ENCODE measurements at places on chromosomes 6 and 20. TPM values are rescaled to one million over a fixed set of nuclear protein-coding genes. Genes with fewer than 3 reads are reported as not detected.

DNA sequence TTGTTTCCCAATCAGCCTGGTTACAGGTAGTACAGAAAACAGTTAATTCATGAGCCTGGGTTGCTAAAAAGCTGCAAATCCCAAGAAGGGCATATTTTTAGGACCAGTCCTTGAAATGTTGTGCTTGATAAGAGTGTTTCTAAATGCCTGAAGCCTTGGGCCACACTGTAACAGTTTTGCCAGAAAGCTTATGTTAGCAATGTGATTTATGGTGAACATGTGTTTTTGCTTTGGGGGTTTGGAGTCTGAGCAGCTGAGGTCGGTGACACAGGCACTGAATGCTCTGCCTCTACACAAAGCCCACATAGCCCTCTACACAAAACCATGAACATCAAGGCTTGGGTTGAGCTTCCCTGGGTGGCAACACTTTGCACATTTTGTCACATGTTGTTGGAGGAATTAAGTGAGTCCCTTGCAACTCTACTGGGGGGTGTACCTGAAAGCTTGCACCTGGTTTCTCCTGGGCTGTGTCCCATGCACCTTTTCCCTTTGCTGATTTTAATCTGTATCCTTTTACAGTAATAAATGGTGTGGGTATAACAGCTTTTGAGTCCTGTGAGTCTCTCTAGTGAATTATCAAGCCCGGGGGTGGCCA is 22.2 kb downstream of the AHI1 start:
- H3K27ac ChIP-seq: no peak overlapping the region
- H3K27me3 ChIP-seq: no peaks in the 10 kb centered on the region
- H3K4me3 ChIP-seq: no peak overlapping the region
- peaks cover 35% of the 10 kb centered on the region for H3K36me3 ChIP-seq

DNA sequence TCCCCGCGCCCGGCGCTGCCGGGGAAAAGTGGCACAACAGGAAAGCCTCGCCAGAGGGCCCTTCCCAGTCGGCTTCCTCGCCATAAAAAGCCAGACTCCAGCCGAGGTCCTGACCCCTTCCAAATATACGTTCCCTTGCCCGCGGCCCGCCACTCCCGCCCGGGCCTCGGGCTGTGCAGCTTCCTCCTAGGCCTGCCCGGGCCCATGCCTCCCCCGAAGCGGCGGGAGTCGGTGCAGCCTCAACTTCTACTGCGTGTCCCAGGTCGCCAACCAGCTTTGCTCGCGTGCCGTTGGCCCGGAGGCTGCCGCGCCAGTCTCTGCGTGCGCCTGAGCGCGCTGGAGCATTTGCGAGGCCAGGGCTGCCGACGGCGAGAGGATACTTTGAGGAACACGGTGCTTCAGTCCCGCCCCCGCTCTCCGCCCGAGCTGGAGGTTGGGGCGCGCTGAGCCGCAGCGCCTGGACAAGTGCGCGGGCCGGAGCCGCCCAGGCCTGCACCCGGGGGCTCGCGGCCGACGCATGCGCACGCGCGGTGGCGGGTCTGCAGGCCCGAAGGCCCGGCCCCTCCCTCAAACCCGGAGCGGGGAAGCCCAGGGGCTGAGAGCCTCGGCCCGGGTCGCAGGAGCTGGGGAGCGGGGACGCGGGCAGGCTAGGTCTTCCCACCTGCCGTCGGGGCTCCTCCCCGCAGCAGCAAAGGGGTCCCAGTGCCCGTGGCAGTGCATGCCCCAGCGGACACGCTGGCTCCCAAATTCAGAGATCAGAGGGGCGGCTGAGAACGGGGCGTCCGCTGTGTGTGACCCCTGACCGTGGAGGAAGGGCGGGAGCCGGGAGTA is 10.2 kb downstream of the FOXC1 start:
- H3K4me3 ChIP-seq: no peak overlapping the region
- peaks cover 54% of the 10 kb centered on the region for H3K27me3 ChIP-seq

GRCh38 chr6:35486005-35486925 is 10.6 kb downstream of the TEAD3 start:
- H3K4me1 ChIP-seq: peaks cover 3% of the 10 kb centered on the region
- H3K27me3 ChIP-seq: no peaks in the 10 kb centered on the region
- no peak overlapping the region for H3K4me3 ChIP-seq
- no peak overlapping the region for H3K27ac ChIP-seq
- no peaks in the 10 kb centered on the region for H3K36me3 ChIP-seq
- no peak for DNase-seq

DNA sequence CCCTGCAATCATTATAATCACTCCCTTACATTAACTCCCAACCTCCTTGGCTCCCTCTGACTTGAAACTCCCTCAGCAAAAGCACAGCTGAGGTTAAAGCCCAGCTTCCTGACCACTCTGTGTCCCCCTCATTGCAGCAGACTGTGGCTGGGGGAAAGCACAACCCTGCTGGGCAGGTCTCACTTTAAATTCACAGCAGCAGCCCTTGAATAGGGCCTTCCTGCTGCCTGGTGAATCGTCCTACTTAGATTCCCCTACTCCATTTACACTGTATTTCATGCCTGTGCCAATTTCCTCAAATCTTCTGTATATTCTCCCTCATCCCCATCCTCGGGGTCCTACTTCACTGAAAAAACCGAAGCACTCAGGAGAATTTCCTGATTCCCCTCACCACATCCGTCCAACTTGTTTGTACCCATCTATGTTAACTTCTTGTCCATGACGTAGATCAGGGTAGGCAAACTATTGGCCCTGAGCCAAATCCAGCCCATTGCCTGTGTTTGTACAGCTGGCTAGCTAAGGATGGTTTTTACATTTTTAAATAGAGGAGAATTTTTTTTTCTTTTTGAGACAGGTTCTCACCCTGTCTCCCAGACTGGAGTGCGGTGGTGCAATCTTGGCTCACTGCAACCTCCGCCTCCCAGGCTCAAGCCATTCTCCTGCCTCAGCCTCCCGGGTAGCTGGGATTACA is 31.5 kb upstream of the GCM1 start:
- no peak overlapping the region for H3K4me3 ChIP-seq
- peak; percentile 55 for DNase-seq
- no peak overlapping the region for H3K27ac ChIP-seq
- H3K27me3 ChIP-seq: no peaks in the 10 kb centered on the region
- no peaks in the 10 kb centered on the region for H3K36me3 ChIP-seq
- H3K4me1 ChIP-seq: peaks cover 12% of the 10 kb centered on the region

DNA sequence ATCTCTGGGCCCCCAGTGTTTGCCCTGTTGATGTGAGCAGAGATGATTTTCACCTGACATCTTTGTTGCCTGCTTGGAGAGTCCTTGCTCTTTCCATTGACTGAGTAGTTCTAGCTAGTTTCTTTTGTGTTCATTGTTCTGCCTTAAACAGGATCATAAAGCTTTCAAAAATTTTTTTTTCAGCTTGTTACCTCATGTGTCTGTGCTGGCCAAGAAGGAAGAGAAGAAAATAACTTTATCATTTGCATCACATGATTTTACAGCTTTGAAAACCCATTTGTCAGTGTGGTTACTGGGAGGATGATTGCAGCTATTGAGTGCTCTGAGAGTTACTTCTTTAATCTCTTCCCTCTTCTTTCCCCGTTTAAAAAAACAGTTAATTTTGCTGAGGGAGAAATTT is 16.0 kb downstream of the FOXO3 start:
- H3K4me3 ChIP-seq: no peak overlapping the region
- peaks cover 4% of the 10 kb centered on the region for H3K36me3 ChIP-seq
- no peaks in the 10 kb centered on the region for H3K27me3 ChIP-seq
- no peak for DNase-seq

DNA sequence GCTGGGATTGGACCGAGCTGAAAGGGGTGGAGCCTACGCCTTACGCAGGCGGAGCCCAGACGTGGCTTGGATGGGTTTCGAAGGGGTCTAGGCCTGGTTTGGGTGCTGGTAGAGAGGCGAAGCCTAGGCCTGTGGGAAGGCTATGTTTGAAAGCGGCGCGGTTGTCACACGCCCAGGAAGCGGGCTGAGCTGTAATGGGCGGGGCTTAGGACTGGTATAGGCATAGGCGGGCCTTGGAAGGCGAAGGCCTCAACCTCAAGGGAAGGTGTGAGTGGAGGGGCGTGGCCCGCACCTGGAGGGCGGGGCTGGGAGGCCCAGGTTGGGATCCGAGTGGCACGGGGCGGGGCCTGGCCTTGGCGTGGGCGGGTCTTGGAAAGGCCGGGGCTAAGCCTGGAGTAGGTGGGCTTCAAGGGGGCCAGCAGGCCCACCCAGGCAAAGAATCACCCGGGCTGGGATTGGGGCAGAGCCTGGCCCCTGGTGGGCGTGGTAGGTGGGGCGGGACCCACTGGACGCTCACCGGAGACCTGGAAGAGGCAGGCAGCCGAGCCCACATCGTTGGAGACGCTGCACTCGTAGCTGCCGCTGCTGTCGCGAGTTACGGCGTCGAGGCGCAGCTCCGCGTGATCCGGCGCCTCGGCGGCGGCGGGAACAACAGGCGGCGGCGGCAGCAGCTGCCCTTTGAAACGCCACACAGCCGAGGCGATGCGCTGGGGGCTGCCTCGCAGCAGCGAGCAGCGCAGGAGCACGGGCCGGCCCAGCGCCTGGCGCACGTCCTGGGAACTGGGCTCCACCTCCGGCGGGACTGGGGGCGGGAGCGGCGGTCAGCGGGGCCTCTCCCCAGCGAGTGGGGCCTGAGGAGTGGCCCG is 49.0 kb downstream of the MDGA1 start:
- peak; percentile 49 for DNase-seq
- no peaks in the 10 kb centered on the region for H3K36me3 ChIP-seq
- no peak overlapping the region for H3K4me3 ChIP-seq
- H3K4me1 ChIP-seq: peaks cover 27% of the 10 kb centered on the region

ZHX3 gene
- 9.4 TPM for total RNA-seq

AGPAT4 gene
- 4.2 TPM for total RNA-seq

BMP2 gene
- total RNA-seq: not detected
